ENCODE measurements at places on chromosomes 7 and 10. TPM values are rescaled to one million over a fixed set of nuclear protein-coding genes. Genes with fewer than 3 reads are reported as not detected.

HOXA3 gene
- polyA plus RNA-seq = 0.97 TPM

GIMAP2 gene
- polyA plus RNA-seq = 1.4 TPM

FHIP2A gene
- polyA plus RNA-seq = 3.4 TPM

CUZD1 gene
- 0.35 TPM for polyA plus RNA-seq

ZNF736 gene
- polyA plus RNA-seq = 1.1 TPM

KCNMA1 gene
- polyA plus RNA-seq = 47.4 TPM

SFTPA1 gene
- 0.44 TPM for polyA plus RNA-seq

NODAL gene
- 0.10 TPM for polyA plus RNA-seq

RNLS gene
- polyA plus RNA-seq = 3.0 TPM

GLI3 gene
- 1.2 TPM for polyA plus RNA-seq

DNA sequence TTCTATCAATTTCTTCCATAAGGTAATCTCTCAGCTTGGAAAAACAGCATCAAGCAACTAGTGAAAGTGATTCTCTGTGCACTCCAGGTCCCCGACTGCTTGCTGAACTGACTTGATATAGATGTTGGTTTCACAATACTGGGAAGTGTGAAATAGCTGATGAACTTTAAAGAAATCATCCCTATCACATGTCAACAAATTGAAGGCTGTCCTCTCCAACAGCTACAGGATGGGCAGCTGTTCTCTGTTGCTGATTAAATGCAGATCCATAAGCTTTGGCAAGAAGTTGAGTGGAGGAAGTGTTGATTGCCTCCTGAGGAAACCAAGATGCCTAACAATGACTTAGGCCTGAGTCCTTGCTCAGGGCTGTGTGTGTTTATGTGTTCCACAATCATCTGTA lies 130.4 kb upstream of the GDF10 start:
- no peak for DNase-seq

GRCh38 chr10:99389729-99390480 lies 40.5 kb downstream of the GOT1 start:
- DNase-seq = no peak

GRCh38 chr10:62631241-62631640 lies 173.3 kb upstream of the ADO start:
- no peak for DNase-seq

DNA sequence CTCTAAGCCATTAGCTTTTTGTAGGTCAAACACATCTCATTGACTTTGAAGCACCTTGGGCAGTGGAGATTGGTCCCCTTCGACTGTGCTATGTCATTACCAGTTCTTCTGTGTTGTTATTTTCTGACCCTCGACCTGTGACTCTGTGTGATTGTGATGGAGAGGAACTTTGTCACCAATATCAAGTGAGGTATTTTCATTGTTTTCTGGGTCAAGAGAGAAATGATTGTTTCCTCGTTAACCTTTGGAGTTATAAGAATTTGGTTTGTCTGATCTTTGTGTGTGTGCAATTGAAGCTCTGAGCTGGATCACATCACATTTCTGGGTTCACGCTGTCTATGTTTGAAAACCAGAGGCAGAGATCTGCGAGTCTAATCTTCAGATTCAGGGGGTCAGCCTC lies 432.2 kb upstream of the KLF6 start:
- no peak for DNase-seq

- DNase-seq = no peak
Measured at GRCh38 chr7:115060095-115060870, 138.4 kb downstream of the MDFIC start.

GRCh38 chr7:142670511-142670910 lies 78.8 kb upstream of the PRSS1 start:
- DNase-seq = no peak

- DNase-seq = no peak
Measured at GRCh38 chr7:20440472-20441105, 109.9 kb downstream of the ITGB8 start.

DNA sequence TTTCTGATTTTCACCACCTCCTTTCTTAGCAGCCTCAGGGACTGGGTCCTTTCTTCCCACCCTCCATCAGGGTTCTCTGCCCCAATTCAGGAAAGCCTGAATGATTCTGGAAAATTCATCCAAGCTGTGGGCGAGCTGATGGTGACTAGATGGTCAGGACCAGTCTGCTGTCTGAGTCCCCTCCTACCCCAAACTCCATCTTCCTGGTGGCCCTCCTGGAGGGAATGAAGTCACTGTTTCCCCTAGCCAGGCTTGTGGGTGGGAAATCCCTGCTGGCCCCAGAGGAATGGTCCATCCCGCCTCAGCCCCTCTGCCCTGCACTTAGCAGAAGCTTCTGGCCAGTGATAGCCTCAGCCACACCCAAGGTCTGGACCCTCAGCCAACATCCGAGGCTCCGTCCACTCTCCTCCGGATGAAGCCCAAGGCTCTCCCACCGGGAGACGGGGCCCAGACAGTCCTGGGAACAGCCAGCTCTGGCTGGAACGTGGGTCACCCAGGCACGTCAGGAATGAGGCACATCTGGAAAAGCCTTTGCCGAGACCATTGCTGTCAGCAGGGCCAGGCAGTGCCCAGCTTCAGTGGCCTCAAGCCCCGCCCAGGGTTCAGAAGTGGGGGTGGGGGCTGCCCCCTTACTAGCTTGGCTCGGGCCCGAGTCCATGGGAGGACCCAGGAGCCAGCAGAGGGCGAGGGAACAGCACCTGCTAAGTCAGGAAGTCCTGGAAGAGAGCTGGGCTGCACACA lies 4.0 kb upstream of the AQP1 start:
- peak; percentile 75 for DNase-seq

- DNase-seq = no peak
Measured at GRCh38 chr10:76150139-76150875, 718.9 kb downstream of the LRMDA start.

GRCh38 chr10:79166312-79166721 lies 97.6 kb downstream of the ZMIZ1 start:
- no peak for DNase-seq

DNA sequence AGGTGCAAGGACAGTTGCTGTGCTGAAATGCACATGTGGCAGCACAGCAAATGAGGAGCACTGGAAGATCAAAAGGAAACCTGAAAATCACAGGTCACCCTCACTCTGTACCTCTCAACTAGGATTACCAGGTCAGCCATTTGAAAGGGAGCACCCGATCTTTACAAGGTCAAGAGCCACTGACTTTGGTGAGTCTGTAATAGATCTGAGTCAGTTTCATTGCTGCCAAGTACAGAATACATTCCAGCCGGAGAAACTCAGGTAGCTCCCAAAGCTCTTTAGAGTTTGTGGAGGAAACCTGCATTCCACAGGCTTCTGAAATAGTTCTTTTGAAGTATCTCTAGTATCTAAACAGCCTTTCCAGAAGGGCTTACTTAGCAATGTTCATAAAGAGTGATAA lies 217.5 kb downstream of the SNX13 start:
- DNase-seq = no peak

GRCh38 chr7:69772718-69773436 lies 174.6 kb downstream of the AUTS2 start:
- no peak for DNase-seq

DNA sequence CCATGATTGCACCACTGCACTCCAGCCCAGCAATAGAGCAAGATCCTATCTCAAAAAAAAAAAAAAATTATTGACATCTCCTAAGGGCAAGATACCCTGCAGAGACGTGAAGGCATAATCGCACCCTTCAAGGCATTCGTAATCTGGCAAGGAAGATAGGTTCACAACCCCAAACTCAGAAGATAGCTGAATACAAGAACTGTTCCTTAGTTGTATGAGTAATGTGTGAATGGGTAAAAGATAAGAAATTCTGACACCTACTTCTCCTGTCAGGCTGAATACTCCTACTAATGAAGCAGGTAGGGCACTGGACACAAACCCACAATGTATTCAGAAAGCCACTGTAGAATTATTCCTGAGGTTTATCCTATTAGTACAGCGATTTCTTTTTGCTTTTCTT lies 882.4 kb upstream of the AUTS2 start:
- DNase-seq = no peak

DNA sequence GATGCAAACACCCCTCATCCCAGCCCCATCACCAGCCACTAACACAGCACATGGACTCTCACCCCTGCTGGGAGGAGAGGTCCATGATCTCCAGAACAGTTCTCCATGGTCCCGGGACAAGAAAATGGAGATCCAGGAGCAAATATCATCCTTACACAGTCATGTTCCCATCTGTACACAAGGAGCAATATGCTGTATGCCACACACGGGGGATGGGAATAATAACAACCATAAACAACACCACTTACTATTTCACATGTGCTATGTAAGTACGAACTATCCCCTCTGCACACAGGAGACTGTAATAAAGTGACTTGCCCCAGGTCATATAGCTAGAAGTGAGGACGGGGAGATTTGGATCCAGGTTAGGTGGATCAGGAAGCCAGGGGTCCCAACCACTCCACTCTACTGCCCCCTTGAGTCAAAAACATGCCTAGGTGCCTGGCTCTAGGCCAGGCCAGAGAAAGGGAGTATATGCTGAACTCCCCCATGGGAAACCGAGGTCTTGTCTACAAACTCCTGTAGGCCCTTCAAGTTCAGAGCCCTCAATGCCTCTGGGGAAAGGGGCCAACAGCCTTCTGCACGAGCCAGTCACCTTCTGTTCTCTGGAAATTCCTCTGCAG lies 34.1 kb downstream of the LRRC20 start:
- no peak for DNase-seq

- no peak for DNase-seq
Measured at GRCh38 chr10:125631806-125632205, 51.2 kb downstream of the TEX36 start.
